ENCODE measurements at places on chromosomes 2 and 18.

- no peak for DNase-seq
These were observed 11.3 kb downstream of the MITD1 start for GRCh38 chr2:99169534-99169933.

DNA sequence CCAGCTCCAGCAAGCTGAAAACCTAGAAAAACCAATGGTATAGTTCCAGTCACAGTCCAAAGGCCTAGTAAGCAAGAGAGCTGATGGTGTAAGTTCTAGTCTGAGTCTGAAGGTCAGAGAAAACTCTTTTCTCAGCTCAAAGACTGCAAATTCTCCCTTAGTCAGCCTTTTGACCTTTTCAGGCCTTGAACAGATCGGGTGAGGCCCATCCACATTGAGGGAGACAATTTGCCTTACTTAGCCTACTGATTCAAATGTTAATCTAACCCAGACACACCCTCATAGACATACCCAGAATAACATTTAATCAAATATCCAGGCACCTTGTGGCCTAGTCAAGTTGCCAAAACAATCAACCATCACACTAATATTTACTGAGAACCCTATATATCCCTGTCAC is 110.8 kb upstream of the KCNJ3 start:
- no peak for DNase-seq

- DNase-seq, result no peak
These were observed 44.2 kb upstream of the CTDP1 start for GRCh38 chr18:79635427-79635726.

GRCh38 chr18:52341608-52342381 is 1.8 kb downstream of the DCC start:
- no peak for DNase-seq

DNA sequence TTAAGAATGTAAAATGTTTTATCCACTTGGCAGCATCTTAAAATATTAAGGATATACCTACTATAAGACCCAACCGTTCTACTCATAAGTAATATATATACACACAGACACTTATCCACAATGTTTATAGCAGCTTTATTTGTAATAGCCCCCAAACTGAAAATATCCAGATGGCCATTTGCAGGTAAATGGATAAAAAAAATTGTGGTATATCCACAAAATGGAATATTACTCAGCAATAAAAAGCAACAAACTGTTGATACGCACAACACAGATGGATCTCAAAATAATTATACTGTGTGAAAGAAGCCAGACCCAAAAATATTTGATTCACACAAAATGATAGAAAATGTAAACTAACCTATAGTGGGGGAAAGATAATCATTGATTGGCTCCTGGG is 122.0 kb downstream of the ARHGAP28 start:
- no peak for DNase-seq

DNA sequence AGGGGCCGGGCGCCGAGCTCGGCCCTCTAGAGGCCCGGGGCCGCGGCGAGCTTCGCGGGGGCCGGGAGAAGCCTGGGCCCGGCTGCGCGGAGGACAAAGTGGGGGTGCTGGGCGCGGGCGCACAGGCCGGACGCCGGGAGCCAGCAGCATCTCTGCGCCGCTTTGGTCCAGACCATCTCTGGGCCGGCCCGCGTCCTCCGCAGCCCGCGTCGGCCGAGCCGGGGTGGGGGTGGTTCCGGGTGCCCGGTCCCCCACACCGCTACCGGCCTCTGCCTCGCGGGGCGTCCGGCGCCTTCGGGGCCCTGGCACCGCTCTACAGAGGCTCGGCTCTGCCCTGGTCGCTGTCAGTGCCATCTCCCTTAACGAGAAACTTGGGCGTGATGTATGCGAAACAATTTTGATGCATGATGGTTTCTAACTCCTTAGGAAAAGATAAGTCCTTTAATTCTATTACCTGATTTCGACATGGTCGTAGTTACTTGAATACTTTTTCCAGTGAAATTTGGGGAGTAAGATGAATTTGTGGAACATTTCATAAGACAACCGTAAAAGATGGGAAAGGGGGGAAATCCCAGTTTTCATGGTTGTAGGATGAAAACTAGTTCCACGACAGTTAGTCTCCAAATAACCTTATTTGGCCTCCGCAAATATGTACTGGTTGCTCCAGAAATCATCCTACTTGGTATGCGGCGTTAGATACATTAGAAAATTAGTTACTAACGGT is 562 bp downstream of the TWSG1 start:
- no peak for DNase-seq

DNA sequence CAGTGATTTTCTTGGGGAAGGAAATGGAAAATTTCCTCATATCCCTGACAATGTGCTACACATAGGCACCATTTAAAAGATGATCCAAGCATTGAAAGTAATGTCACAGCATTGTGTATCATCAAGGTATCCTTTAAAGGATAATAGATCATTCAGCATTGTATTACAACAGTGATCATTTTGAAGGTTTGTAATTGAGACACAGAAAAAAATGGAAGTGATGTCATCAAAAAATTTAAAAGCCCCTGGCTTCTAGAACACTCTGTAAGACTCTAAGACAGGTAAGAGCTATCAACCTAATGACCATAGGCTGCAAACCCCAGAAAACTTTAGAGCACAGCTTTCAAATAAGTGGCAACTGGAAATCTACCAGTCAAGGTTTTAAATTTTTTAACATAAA is 271.4 kb downstream of the ETAA1 start:
- no peak for DNase-seq

GRCh38 chr2:184597571-184597991 is 748 bp upstream of the ZNF804A start:
- DNase-seq, result no peak

DNA sequence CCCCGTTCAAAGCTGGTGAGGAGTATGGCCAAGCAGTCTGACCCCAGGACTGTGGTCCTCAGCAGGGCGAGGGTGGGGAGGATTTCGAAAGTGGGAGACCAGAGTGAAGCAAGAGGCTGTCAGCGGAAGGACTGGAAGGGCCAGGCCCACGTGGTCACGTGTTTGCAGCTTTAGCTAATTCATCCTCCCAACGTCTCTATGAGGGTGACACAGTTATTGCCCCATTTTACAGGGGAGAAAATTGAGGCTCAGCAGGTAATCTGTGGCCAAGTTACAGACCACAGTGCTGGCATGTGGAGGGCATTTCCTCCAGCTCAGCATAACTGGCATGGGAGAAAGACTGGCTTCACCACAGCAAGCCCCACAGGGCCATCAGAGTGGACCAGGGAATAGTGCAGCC is 45.4 kb upstream of the LTBP1 start:
- no peak for DNase-seq

GRCh38 chr2:25310965-25311864 is 30.5 kb downstream of the DNMT3A start:
- DNase-seq, result no peak

GRCh38 chr18:28161608-28162599 is 15.0 kb downstream of the CDH2 start:
- DNase-seq, result no peak

Measured in stimulated activated CD4-positive, alpha-beta T cell treated with anti-CD3 and anti-CD28 coated beads, Interleukin-1b, Interleukin-23, amount 100 ng/mL, for 1 hour (primary cell).